A172 (cell line): ENCODE measurements at places on chromosomes 3 and 15. TPM values are rescaled to one million over a fixed set of nuclear protein-coding genes. Genes with fewer than 3 reads are reported as not detected.

DNA sequence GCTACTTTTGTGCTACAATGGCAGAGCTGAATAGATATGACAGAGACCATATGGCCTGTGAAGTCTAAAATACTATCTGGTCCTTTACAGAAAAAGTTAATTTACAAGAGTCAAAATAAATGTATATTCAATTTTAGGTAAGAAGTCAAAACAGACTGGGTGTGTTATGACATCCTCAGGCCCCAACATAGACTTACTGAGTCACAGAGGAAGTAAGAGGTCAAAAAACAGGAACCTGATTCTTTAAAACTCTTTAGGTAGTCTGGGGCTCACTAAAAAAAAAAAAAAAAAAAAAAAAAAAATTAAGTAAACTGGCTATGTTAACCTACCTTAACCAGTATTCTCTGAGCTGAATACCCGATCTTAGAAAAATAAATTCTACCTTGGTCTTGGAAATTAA, 13.1 kb downstream of the DNAAF4 start:
- DNase-seq: no peak

DNA sequence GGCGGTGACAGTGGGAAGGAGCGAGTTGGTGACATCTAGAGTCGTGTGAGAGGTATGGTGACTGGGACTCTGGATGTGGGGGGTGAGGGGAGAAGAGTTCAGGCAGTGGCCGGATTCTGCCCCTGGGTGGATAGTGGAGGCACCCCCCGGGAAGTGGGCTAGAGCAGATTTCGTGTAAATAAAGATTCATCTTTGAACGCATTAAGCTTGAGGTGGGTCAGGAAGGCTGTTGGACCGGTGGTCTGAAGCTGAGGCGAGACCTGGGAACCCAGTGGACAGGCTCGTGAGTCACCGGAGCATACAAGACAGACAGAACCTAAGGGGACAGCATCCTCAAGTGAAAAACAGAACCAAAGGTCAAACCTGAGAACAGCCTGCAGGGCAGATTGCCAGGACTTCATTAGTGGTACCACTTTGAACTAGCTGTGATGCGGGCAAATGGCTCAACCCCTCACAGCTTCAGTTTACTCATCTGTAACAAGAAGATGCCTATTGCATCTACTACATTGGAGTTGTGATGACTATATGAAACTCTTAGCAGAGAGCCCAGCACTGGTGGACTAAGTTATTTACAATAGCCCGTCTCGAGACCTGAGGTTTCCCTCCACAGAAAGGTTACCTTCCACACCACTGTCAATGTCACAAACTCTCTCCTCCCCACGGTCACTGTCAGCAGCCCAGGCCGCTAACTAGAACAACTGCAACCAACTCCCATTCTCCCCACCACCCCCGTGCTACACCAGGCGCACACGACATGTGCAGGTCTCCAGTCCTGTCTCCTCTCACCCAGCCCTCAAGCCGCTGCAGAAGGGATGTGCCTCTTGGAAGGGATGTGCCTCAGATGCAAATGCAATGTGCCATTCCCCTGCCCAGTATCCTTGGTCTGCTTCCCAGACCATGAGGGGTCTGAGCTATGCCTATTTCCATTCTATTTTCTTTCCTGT, 901 bp upstream of the CLN6 start:
- DNase-seq: peak; percentile 4

GRCh38 chr3:50258029-50258680, 10.8 kb upstream of the SEMA3B start:
- no peak for DNase-seq

DNA sequence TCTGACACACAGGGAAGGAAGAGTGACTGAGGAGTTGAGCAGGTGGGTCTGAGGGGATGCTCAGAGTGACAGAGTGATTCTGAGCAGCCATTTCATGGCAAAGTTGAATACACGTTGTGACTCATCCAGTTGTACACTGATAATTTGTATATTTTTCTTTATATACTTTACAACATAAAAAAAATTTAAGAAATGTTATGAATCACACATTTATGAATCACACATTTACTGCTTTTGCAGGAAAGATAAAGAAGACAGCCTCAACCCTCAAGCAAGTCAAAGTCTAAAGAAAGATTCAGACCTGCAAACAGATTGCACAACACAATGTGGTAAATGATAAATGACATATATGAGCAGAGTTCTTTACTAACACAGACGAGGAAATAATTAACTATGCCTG, 21.0 kb upstream of the CHMP2B start:
- peak; percentile 89 for DNase-seq

GRCh38 chr3:137008131-137008530, 50.3 kb downstream of the IL20RB start:
- no peak for DNase-seq

GRCh38 chr15:71496336-71496955, 313.9 kb upstream of the NR2E3 start:
- peak; percentile 30 for DNase-seq

The TEX55 gene
- not detected in 2 replicates for total RNA-seq
